ENCODE measurements at places on chromosomes 3 and 15.

DNA sequence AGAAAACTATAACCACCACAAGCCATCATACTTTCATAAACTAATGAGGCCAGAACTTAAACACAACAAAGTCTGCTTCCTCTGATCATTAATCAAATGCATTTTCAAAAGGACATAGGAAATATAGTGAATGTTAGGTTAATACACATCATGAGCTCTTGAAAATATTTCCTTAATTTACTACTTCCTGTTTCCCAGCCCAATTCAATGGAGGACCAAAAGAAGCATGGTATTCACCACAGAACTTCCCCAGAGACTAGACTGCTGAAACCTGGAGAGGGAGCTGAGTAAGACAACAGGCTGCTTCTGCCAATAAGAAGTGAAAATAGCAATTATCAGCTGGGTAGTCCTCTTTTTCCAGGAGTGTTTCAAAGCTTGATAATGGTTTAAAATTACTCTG lies 250.3 kb downstream of the ULK4 start:
- no peak for DNase-seq

DNA sequence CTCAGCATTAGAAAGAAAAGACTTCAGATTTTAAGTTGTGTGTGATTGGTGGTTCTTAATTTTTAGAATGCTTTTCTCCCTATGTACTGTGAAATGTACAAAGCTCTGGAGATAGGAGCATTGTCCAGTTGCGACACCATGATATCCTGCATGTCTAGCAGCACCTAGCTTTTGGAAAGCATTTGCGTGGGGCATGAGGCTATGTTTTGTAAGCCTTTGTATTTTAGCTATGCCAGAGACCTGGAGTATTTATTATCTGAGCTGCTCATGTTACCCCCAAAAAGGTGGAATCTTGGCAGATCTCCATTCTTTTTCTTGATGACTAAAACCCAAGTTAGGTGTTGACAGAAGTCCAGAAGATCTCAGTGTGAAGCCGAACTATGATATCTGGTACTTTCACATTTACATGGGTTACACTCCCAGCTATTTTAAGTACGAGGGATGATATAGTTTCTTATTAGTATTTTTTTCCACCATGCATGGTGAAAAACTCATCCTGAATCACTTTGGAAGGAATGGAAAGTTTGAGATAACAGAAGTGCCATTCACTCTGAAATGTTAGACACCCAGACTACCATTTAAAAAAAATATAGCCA lies 126.7 kb upstream of the SAMMSON start:
- no peak for DNase-seq

DNA sequence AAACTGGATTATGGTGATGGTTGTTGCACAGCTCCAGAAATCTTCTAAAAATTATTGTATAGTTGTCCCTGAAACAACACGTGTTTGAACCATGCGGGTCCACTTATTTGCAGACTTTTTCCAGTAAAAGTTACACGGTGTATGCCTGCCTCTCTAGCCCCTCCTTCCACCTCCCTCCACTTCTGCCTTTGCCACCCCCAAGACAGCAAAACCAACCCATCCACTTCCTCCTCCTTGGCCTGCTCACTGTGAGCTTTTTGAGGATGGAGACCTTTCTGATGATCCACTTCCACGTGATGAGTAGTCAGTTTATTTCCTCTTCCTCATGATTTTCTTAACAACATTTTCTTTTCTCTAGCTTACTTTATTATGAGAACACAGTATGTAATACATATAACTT lies 5.4 kb downstream of the CYFIP1 start:
- DNase-seq: no peak

GRCh38 chr15:28892789-28893610 lies 7.2 kb downstream of the APBA2 start:
- DNase-seq: no peak

GRCh38 chr15:63600001-63600615 lies 2.9 kb downstream of the FBXL22 start:
- no peak for DNase-seq

- no peak for DNase-seq
These were observed 121.7 kb downstream of the CHDH start for GRCh38 chr3:53724566-53724965.

- DNase-seq: peak; percentile 28
These were observed 158.7 kb downstream of the USP13 start for GRCh38 chr3:179811321-179812095.
